ENCODE measurements at places on chromosomes 7 and 10. TPM values are rescaled to one million over a fixed set of nuclear protein-coding genes. Genes with fewer than 3 reads are reported as not detected.

DNA sequence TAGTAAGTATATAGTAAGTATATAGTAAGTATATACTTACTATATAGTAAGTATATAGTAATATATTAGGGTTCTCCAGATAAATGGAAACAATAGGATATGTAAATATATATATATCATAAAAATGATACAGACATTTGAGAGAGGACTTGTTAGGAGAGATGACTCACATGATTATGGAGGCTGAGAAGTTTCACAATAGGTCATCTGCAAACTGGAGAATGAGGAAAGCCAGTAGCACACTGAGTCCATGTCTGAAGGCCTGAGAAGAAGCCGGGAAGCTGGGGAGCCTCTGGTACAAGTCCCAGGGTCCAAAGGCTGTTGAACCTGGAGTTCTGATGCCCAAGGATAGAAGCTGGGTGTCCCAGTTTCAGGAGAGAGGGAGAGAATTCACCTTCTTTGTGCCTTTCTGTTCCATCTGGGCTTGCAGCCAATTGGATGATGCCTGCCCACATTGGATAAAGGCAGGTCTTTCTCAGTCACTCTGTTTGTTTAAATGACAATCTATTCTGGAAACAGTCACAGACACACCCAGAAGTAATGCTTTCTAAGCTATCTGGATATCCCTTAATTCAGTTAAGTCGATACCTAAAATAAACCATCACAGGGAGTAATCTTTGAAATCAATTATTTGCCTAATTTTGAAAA, 205.5 kb upstream of the CDC14C start:
- no peak for DNase-seq

GRCh38 chr7:135704074-135704473, 23.9 kb downstream of the SLC13A4 start:
- peak; percentile 26 for DNase-seq

DNA sequence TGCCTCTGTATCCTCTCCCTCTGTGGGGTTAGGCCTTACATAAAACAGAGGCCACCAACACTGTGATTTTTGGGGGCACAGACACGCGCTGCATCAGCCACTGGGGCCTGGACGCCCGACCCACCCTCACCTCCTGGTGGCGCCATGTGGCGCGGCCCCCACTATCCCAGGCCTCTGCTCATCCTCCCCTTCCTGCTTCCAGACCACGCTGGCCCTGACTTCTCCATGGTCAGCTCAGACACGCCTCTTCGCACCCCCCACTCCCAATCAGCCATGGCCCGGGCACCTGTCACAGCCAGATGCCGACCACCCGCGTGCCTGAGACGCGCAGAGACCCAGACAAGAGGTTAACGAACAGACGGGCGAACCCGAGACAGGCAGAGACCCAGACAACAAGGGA, 263.9 kb downstream of the ELFN1 start:
- no peak for DNase-seq

- DNase-seq, result no peak
Observed at GRCh38 chr7:38229884-38230642, 43.4 kb downstream of the TARP start.

ADAM22 gene
- total RNA-seq, result 1.1 TPM

- DNase-seq, result no peak
Observed at GRCh38 chr10:70551466-70551865, 51.1 kb downstream of the PRF1 start.

TMEM176A gene
- total RNA-seq, result not detected

GRCh38 chr7:146002431-146003078, 114.0 kb upstream of the CNTNAP2 start:
- no peak for DNase-seq

GRCh38 chr7:88358526-88358838, 51.8 kb upstream of the STEAP4 start:
- DNase-seq, result no peak

EPO gene
- not detected for total RNA-seq

GNAT3 gene
- total RNA-seq, result not detected

- no peak for DNase-seq
Observed at GRCh38 chr10:44888886-44889285, 22.3 kb upstream of the TMEM72 start.

DNA sequence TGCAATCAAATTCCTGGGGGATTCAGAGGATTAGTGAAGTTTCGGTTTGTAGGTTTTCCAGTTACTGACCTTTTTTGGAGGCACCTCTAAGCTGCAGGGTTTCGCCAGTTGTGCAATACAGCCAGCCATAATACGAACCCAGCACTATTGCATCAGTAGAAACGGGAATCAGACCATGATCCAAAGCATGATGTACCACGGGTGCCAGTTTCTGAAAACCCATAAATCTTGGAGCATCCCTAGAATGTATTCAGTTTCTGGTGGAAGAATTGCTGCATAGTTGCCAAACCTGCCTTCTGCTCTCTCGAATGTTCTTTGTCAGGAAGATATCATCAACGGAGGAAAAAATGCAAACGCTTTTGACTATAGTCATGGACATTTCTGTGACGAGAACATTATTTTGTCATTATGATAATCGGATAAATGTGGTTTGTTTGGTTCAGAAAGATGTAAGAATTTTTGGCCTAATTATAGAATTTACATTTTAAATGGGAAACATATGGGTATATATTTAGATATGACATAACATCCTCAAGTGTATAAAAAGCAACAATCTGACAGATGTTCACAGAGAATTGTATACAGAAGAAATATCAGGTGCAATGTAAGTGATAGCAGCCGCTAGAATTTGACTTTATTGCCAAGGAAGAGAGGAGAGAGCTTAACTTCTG, 186.2 kb upstream of the PRKCQ start:
- no peak for DNase-seq

DNA sequence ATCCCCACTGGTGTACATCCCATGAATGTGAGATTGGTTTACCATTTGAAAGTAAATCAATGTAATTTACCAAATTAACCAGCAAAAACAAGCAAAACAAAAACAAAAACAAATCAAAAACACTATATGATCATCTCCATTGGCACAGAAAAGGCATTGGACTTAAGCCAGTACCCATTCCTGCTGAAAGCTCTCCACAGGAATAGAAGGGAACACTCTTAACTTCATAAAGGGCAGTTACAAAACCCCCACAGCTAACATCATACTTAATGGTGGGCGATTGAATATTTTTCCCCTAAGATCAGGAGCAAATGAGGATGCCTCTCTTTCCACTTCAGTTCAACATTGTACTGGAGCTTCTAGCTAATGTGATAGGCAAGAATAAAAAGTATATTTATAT, 34.1 kb downstream of the PRKG1 start:
- DNase-seq, result no peak

DNA sequence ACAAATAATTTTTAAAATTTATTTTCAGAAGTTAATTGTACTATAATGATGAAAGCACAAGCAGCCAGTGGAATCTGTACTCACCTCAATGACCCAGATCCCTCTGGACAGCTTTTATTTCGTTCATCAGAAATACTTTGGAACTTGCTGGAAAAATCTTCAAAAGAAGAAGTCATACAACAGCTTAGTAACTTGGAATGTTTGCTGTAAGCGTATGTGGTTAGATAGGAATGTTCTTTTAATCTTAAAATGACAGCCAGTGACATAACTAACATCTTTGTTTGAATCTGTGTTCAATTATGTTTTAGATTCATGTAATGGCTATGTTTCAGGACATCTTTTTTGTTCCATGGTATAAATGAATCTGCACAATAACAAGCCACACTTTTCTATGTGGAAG, 26.8 kb downstream of the CFAP69 start:
- DNase-seq, result no peak

OR2A5 gene
- total RNA-seq, result not detected

CALD1 gene
- total RNA-seq, result 8.7 TPM

MMD2 gene
- total RNA-seq, result not detected

DNA sequence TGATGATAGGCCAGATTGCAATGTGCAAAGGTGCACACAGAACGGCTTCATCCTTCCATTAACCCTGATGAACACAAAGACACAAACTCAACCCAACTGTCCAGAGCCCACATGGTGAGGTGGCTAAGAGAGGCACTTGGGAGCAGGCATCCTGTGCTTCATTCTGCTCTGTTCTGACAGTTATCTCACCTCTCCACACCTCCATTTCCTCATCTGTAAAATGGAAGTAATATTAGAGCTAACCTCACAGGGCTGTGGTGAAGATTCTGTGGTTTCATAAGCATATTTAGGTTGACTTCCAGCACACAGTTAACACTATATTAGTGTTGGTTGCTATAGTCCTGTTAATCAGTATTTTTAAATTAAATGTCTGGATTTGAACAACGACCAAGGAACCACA, 126.3 kb downstream of the TAX1BP1 start:
- no peak for DNase-seq
